ENCODE measurements at places on chromosomes 7 and 10.

- no peak for DNase-seq
Observed at GRCh38 chr7:2273866-2274265, 31.8 kb downstream of the NUDT1 start.

- DNase-seq: no peak
Observed at GRCh38 chr7:19700936-19701335, 7.9 kb downstream of the POLR1F start.

DNA sequence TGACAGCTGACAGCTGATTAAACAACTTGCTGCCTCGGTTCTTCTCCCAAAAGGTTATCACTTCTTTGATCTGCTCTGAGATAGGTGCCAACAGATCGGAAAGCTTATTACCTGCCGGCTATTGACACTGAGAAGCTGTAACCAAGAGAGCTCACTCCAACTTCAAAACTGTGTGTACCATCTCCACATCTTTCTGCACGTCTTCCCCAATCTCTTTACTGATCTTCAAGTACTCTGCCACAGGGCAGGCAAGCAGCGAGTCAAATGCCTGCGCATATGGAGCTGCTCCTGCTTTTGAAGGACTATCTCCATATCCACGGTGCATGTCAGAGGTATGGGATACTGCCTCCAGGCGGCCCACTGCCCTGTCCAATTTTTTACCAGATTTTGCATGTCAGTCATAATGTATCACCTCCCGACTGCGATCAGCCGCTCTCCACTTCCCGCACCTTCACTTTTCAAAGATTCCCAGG lies 352 bp upstream of the ZNF485 start:
- no peak for DNase-seq

GRCh38 chr10:22704942-22705341 lies 9.4 kb downstream of the PIP4K2A start:
- no peak for DNase-seq

GRCh38 chr10:48667960-48668590 lies 16.6 kb upstream of the WDFY4 start:
- no peak for DNase-seq

DNA sequence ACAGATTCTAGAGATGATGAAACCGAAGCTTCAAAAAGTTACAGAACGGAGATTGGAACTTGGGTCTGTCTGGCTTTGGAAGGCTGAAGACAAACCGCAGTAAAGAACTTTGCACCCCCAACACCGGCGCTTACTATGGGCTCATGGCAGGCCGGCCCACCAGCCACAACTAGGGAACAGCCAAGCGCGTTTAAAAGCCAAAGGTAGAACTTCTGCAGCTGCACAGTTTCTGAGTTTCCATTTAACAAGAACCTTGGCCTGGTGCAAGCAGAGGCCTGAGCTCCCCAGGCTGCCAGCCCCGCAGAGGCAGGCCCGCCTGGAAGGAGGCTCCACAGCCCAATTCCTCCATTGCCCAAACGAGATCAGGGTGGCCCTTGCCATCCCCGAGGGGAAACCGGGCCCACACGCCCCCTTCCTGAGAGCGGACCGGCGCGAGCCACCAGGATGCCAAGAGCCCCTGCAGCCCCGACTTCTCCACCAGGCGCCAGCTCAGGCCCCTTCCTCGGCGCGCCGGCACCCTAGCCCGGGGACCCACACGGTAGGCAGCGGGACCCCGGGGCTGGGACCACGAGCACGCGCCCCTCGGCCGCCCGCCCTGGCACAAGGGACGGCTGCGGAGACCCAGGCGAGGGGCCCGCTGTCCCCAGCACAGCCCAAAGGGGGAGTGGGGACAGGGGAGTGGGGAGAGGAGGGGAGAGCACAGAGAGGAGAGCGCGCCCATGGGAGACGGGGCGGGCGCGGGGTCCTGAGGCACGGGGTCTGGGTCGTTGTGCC lies 566 bp downstream of the MAD1L1 start:
- DNase-seq: no peak

GRCh38 chr7:124257638-124258308 lies 224.9 kb upstream of the TMEM229A start:
- DNase-seq: no peak

- no peak for DNase-seq
Observed at GRCh38 chr10:33621101-33621500, 286.6 kb upstream of the NRP1 start.

DNA sequence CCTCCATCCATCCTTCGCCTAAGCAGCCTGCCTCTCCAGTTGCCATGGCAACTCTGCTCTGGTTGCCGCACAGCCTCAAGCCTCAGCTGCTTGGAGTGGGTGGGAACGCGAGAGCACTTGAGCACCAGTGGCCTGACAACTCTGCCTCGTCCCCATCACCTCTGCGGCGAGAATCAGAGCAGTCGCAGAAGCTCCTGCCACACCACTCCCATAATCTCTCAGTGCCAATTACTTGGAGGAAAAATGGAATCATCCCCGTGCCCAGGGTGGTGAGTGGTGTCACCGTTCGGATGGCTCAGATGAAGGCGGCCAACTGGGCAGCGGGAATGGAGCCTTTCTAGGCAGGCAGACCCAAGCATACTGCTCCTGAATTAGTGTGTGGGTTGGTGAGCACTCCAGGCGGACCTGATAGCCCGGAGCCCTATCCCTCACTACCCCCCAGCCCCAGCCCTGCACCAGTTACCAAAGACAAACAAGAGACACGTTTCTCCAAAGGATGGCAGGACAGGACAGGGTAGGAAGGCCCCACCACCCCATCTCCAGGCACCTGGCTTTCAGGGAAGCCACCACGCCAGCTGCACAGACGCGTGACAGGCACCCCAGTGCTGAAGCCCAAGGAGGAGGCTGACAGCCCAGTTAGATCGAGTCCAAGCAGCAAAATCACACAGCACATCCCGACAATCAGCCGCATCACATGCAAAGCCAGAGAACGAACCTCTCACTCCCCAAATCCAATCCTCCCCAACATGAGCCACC lies 335.4 kb downstream of the PTPRN2 start:
- no peak for DNase-seq

All from stimulated activated CD8-positive, alpha-beta memory T cell treated with anti-CD3 and anti-CD28 coated beads, Interleukin-2, amount 100 ng/mL, for 1 hour (primary cell).